ENCODE measurements at places on chromosomes 5 and 9. TPM values are rescaled to one million over a fixed set of nuclear protein-coding genes. Genes with fewer than 3 reads are reported as not detected.

DNA sequence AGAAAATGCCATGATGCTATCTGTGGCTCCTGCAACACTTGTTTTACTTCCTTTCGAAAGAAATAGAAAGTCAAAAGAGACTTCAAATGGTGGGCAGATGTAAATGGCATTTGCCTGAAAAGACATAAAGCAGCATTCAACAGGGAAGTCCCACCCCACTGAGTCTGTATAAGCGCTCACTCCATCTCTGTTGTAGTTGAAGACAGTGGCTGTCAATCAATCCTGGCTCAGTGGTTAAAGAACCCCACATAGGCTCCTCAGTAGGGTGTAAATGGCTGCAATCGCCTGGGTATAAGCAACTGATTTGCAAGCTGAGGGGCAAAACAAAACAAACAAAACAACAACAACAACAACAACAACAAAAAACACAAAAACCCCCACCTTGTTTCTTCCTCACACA lies 158.7 kb downstream of the EFNA5 start:
- H3K27ac ChIP-seq = no peak overlapping the region
- H3K27me3 ChIP-seq = peaks cover 3% of the 10 kb centered on the region
- no peaks in the 10 kb centered on the region for H3K36me3 ChIP-seq
- no peaks in the 10 kb centered on the region for H3K4me1 ChIP-seq
- no peak for DNase-seq
- H3K4me3 ChIP-seq = no peak overlapping the region

WNT8A gene
- not detected for polyA plus RNA-seq

DNA sequence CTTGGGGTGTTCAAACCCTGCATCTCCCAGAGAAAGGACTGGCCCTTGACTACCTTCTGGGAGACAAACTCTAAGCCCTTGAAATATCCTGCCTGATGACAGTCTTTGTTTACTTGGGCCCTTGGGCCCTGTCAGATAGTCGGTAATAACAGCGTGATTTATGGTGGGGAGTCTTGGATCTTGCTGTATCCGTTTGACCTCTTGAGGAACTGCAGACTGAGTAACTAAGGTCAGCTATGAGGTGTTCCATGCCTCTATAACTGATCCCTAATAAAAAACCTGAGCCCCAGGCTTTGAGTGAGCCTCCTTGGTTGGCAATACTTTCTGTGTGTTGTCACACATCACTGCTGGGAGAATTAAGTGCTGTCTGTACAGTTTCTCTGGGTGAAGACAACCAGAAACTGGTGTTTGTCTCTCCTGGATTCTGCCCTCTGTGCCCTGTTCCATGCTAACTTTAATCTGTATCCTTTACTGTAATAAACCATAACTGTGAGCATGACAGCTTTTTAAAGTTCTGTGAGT lies 56.2 kb upstream of the ANKRD33B start:
- no peak for DNase-seq
- no peaks in the 10 kb centered on the region for H3K4me1 ChIP-seq
- no peak overlapping the region for H3K27ac ChIP-seq
- no peak overlapping the region for H3K4me3 ChIP-seq
- no peaks in the 10 kb centered on the region for H3K36me3 ChIP-seq
- no peaks in the 10 kb centered on the region for H3K27me3 ChIP-seq

- DNase-seq = no peak
- H3K27ac ChIP-seq = no peak overlapping the region
- H3K27me3 ChIP-seq = no peaks in the 10 kb centered on the region
- H3K4me1 ChIP-seq = no peaks in the 10 kb centered on the region
- no peak overlapping the region for H3K4me3 ChIP-seq
- no peaks in the 10 kb centered on the region for H3K36me3 ChIP-seq
Measured at GRCh38 chr9:102355982-102356381, 617.5 kb upstream of the GRIN3A start.

DNA sequence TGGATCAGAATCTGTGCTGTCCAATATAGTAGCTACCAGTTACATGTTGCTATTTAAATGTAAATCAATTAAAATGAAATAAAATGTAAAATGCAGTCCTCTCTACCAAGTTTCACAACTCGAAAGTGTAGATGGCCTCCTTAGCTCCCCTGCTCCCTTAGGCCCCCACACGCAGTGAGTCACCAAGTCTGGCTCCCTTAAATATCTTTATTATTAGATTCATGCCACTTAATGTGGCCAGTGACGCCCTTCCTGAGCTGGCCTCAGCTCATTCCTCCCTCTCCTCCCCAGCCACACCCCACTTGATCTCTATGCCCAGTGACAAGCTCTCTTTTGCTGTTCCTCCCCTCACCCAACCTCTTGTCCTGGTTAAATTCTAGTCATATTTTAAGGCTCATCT lies 88.4 kb upstream of the DNAH5 start:
- no peak overlapping the region for H3K27ac ChIP-seq
- no peak for DNase-seq
- H3K36me3 ChIP-seq = no peaks in the 10 kb centered on the region
- H3K4me1 ChIP-seq = no peaks in the 10 kb centered on the region

DNA sequence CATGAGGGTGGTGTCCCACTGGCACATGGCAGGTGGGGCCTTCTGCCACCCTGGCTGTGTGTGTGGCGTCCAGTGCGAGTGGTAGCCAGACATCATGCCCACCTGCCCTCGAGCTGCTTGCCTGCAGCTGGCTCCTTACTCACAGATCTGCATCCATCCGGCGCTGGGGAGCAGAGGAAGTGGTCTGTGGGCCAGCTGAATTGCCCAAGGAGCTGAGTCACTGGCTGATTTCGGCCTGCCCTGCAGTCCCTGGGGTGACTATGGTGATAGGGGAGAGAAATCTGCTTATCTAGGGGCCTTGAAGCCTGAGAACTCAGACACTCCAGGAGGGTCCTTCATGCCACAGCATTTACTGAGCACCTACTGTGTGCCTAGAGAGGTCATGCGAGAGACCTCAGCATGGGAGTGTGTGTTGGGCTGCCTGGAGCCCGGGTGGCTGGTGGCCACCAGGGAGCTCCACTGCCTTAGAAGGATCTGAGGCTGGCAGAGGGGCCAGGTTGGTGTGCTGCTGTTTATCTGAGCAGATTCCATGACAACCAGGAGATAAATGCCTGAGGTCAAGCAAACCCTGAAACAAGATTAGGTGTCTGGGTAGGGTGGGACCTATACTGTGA lies 57.1 kb downstream of the SLC22A5 start:
- H3K27me3 ChIP-seq = no peaks in the 10 kb centered on the region
- peaks cover 9% of the 10 kb centered on the region for H3K36me3 ChIP-seq
- peak overlapping the region; percentile 55 for H3K4me3 ChIP-seq
- H3K27ac ChIP-seq = peak overlapping the region; percentile 92
- peak; percentile 86 for DNase-seq
- peaks cover 100% of the 10 kb centered on the region for H3K4me1 ChIP-seq

- DNase-seq = no peak
- H3K4me3 ChIP-seq = no peak overlapping the region
- H3K36me3 ChIP-seq = no peaks in the 10 kb centered on the region
- no peak overlapping the region for H3K27ac ChIP-seq
- no peaks in the 10 kb centered on the region for H3K4me1 ChIP-seq
Measured at GRCh38 chr5:155772009-155772662, 554.8 kb upstream of the SGCD start.

DNA sequence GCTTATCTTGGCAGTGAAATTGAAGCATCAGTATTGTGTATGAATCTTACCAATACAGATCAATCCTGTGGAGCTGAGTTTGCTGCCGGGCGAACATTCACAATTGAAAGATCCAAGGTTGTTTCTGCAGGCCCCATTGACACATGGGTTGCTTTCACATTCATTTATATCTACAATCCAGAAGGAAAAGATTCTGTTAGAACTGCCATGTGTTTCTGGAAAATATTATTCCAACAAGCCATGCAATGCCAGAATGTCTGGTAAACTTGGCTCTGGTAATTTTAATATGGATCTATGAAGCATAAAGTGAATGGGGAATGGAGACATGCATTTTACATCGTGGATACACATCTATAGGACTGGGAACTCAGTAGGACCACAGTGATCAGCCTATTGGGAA lies 180.8 kb downstream of the FBN2 start:
- H3K27ac ChIP-seq = no peak overlapping the region
- no peaks in the 10 kb centered on the region for H3K4me1 ChIP-seq

DNA sequence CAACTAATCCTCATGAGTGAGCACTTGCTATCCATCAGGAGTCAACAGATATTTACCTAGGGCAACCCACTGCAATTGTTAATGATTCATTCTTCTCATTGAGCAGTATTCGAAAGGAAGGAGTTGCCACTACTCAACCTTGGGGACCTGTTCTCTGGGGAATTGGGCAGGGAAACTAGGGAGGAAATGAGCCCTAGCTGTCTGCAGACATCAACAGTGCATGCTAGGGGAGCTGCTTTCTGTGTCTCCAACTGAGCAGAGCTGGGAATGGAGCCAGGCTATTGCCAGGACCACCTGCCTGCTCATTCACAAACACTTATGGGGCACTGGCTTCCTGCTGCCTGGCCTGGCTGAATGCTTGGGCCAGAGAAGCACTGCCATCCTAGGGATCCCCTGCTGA lies 183.4 kb downstream of the TMEM38B start:
- H3K4me1 ChIP-seq = no peaks in the 10 kb centered on the region
- no peaks in the 10 kb centered on the region for H3K36me3 ChIP-seq
- H3K4me3 ChIP-seq = no peak overlapping the region
- no peaks in the 10 kb centered on the region for H3K27me3 ChIP-seq
- no peak overlapping the region for H3K27ac ChIP-seq

- H3K27me3 ChIP-seq = no peaks in the 10 kb centered on the region
- H3K27ac ChIP-seq = no peak overlapping the region
- no peaks in the 10 kb centered on the region for H3K4me1 ChIP-seq
- H3K4me3 ChIP-seq = no peak overlapping the region
- H3K36me3 ChIP-seq = no peaks in the 10 kb centered on the region
Measured at GRCh38 chr9:138105561-138106505, 228.3 kb downstream of the CACNA1B start.

DNA sequence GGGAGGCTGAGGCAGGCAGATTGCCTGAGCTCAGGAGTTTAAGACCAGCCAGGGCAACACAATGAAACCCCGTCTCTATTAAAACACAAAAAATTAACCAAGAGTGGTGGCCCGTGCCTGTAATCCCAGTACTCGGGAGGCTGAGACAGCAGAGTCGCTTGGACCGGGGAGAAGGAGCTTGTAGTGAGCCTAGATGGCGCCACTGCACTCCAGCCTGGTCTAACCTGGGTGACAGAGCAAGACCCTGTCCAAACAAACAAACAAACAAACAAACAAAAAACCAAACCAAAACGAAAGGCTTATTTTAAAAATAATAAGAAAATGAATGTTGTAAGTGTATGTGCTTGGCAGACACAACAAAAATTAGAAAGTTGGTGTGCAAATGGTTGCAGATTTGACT lies 536.3 kb upstream of the PTPRD start:
- H3K27ac ChIP-seq = no peak overlapping the region
- no peaks in the 10 kb centered on the region for H3K27me3 ChIP-seq
- H3K4me3 ChIP-seq = no peak overlapping the region
- no peak for DNase-seq
- no peaks in the 10 kb centered on the region for H3K36me3 ChIP-seq
- no peaks in the 10 kb centered on the region for H3K4me1 ChIP-seq

SLC34A3 gene
- polyA plus RNA-seq = not detected
